ENCODE measurements at places on chromosomes 16 and 17.

- no peak for DNase-seq
Observed at GRCh38 chr17:73797594-73798110, 153.4 kb upstream of the SDK2 start.

DNA sequence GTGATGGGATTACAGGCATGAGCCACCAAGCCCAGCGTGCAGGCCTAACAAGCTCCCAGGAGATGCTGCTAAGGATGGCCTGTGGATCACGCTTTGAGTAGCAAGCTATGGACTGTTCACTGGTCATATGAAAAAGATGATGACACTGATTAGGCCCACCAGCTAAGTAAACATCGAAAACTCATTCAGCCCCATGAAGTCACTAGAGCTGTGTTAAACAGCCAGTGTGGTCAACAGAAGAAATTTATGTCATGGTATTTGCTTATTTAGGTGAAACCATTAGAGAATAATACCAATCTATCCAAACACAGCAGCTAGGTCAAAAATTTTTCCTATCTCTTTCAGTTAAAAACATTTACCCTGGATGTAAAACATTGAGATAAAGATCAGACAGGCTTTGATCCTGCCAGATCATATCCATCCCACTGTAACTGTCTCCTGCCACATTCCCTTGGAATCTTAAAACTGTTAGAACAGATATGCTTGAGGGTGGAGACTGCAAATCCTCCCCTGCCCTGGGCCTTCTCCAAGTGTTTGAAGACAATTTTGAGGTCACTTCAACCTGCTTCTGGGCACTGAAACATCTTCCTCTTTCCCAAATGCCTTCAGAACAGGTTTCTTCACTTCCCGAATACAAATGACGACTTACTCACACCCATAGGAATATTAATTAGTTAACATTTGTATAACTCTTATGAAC is 30.9 kb downstream of the HOXB1 start:
- DNase-seq: no peak

GRCh38 chr17:20009302-20010098 is at the start of gene SPECC1:
TSS of gene SPECC1 (plus strand) at chr17:20009359. CDS start at chr17:20096652, 87,293 bp downstream.
- DNase-seq: peak; percentile 81

DNA sequence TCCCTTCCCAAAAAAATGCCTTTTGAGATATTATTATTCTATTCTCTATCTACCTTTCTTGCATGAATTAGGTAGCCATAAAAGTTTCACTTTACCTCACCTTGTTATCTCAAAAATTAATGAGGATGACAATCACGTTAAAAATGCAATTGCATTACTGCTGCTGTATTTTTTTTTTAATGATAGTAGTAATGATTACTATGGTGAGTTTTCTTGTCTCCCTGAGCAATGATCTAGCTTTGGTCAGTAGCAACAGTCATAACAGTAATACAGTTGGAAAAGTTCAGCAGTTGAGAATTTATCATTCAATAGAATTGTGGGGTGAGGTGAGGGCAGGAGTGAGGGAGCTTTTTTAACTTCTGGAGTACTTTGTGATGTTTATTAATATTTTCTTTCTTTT is at the start of gene EFCAB5:
Gene EFCAB5 (plus strand): TSS at position 301 of the 400 bp plus-strand sequence. CDS start 163 bp downstream, outside the sequence.
- DNase-seq: no peak

DNA sequence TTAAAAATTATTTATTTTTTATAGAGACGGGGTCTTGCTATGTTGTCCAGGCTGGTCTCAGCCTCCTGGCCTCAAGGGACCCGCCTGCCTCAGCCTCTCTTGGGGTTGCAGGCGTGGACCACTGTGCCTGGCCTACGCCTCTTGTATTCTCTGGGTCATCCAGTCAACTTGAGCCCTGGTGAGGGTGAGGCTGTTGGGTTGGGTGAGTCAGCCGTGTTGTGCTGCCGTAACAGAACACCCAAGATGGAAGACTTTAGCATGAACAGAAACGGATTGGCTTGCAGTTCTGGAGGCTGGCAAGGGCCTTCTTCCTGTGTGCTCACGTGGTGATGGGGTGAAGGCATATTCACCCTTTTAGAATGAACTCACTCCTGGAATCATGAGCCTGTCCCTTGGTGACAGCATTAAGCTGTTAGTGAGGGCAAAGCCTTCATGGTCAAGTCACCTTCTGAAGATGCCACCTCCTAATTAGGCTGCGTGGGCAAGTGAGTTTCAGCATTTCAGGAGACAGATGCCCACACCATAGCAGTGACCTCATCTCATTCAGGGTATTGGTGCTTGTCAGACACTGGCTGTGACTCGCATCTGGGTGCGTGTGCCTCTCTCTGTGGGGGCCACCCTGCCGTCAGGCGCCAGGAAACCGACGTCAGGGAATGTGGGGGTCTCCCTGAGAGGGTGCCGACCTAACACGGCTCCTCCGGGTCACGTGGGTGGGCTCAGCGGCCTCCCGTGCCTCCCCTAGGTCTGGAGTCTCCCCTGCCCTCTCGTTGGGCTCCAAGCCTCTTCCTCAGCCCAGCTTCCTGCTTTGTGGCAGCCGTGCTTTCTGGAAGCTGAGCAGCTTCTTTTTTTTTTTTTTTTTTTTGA is 49.8 kb downstream of the WDR45B start:
- no peak for DNase-seq

DNA sequence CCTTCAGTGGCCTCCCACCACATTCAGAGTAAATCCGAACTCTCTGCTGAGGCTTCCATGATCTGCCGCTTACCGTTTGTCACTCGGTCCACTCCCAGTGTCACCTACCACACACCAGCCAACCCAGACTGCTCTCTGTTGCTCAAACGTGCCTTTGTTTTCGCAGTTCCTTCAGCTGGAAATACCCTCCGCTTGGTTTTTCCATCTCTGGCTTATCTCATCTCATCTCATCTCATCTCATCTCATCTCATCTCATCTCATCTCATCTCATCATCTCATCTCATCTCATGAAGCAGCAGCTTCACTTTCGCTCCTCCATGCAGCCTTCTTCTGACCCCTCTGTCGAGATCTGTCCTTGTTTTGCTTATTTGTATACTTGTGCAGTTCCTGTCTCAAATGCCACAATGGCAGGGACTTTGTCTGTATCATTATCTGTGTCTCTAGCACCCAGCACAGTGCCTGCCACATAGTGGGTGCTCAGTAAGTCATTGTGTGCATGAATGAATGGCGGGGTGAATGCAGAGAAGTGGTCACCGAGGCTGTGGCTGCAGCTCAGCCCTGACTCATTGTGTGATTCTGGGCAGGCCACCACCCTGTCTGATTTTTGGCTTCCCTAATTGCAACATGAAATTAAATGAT is 3.8 kb upstream of the SNX20 start:
- no peak for DNase-seq

DNA sequence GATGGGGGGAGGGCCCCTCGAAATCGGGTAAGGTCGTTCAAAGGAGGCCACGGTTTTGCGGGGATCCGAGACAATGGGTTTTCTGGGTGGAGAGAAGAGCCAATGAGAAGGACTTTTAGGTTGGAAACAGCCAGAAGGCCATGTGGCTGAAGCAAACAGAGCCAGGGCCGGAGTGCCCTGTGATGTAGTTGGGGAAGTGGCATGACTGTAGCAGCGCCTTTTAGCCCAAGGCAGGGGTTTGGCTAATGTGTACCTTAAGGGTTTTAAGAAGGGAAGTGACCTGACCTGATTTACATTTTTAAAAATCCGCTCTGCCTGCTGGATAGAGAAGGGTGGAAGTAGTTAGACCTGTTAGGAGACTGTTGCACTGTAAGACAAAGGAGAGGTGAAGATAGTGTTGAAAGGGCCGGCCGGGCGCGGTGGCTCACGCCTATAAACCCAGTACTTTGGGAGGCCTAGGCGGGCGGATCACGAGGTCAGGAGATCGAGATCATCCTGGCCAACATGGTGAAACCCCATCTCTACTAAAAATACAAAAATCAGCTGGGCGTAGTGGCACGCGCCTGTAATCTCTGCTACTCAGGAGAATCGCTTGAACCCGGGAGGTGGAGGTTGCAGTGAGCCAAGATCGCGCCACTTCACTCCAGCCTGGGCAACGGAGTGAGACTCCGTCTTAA is 1.0 kb downstream of the LYRM1 start:
- peak; percentile 31 for DNase-seq

DNA sequence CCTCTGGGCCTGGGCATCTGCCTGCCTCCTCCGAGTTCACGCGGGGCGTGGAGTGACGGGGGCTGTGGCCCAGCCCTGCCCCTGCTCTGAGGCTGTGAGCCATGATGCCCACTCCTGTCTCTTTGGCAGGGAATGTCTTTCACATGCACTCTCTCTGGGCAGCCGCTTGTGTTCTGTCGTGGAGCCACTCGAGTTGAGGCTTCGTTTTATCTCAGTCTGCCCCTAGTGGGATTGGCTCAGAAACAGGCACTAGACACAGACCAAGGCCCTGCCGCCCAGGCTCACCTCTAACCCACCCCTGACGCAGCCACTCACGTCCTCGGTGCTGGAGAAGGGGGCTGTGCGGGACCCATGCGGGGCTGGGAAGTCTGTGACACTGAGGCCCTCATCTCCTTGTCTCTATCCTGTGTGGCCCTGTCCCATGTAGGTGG is 67.5 kb upstream of the KCTD5 start:
- no peak for DNase-seq

GRCh38 chr16:89031715-89032659 is 55.0 kb upstream of the CBFA2T3 start:
- no peak for DNase-seq

DNA sequence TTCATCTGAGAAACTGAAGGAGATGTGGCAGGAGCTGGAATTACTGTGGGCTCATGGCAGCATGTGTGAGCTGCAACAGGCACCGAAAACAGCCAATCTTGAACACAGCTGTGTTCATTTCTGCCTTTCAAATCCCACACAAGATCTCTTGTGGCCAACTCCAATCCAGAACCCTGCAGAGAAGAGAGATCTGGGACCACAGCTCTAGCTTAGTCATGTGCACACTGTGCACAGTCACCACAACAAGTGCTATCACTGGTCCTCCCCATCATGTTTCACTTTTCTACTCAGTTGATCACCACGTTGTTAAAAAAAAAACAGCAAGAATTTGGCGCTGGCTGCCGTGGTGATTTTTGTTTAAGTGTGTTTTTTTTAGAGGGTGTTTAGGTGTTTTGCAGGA is 254.5 kb upstream of the ELAC2 start:
- no peak for DNase-seq

GRCh38 chr17:60610473-60610872 is 10.5 kb downstream of the PPM1D start:
- DNase-seq: peak; percentile 34

DNA sequence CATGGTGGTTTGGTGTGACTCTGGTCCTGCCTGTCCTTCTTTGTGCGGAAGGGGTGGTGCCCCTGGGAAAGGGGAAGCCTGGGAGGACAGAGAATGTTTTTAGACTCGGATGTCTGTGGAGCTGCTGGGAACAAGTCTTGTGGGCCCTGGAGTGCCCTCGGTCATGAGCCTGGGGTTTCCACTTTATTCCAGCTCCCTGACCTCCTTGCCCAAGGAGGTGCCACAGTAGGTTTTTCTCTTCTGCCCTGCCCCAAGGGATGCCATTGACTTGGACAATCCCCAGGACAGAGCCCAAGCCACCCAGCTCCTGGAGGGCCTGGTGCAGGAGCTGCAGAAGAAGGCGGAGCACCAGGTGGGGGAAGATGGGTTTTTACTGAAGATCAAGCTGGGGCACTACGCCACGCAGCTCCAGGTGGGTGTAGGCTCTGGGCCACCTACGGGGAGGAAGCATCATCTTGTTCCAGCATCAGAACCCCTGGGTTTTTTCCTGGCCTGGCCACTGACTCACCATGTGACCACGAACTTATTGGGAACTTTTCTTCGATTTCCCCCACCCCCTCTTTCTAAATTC is 1.4 kb downstream of the STAT5A start:
- no peak for DNase-seq

DNA sequence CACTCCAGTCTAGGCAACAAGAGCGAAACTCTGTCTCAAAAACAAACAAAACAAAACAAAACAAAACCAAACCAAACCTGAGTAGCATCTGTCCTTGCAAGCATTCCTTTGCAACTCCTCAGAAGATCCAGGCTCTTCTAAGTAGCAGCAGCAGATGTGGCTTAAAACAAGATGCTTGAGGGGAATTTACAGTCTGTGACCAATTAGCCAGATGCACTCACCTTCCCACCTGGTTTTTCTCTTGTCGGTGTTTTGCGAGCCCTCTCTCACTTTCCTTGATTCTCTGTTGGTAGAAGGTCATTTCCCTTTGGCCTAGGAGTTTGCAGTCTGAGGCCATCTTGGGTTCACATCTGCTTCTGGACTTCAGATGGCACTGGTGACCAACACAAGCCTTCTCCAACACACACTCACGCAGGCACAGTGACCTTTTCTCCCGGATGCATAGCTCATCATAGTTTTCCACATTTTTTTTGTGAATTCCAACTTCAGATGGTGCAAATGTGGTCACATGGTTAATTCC is 276.8 kb downstream of the STX8 start:
- no peak for DNase-seq

- no peak for DNase-seq
Observed at GRCh38 chr16:79589601-79590102, 10.9 kb downstream of the MAF start.

DNA sequence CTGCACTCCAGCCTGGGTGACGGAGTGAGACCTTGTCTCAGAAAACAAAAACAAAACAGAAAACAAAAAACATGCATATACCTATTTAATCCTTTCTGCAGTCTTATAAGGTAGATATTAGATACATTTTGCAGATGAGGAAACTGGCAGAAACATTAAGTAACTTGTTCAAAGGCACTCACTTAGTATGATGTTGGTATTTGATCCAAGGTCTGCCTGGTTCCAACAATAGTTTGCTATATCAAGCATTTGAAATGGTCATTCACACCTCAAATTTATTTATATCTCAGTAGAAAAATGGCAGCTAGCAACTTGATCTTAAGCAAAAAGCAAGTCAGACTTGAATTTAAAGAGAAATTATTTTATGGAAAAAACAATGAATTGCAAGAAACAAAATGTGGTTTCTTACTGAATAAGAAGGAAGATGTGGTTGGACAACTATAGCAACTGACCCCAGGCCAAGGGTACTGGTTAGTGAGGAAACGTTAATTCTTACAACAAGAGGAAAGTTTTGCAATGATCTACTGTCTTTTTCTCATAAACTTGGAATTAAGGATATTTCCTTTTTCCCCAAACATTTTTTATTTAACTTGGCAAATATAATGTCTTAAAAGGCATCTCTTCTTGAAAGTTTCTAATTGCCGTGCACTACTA is 19.7 kb downstream of the DHRS7B start:
- DNase-seq: no peak

DNA sequence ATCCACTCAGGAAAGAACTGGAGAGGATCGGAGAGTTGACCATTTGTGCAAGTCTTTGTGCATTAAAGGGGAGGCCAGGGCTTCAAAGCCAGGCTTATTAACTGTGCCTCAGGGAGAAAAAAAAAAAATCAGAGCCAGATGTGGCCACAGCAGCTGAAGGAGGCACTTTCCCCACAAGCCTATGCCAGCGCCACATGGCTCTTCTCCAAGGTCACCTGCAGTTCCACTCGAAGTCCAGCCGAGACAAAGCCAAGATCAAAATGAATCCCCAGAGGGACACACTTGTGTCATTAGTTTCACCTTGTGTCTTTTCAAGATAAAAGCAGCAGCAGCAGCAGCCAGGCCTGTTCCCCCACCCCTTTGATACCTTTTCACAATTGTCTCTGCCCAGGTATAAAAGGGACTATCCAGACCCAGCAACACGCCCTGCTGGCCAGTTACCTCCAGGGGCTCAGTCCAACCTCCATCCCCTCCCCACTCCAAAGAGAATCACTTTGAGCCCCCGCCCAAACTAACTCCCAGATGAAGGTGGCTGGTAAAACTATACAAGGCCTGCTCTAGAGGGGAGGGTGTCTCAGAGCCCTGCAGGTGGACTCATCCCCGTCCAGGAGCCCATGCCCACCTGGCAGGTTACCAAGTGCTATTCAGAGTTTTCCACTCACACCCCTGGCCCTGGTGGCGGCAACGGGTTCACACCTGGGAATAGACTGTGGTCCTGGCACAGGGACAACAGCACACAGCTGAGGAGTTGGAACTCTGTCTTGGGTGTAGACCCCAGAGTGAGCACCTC is 29.2 kb downstream of the AXIN2 start:
- DNase-seq: peak; percentile 16

Data from NCI-H2171 treated with DMSO at 0.1 percent for 48 hours (cell line).